ENCODE measurements at places on chromosomes 6 and 20. TPM values are rescaled to one million over a fixed set of nuclear protein-coding genes. Genes with fewer than 3 reads are reported as not detected.

- peak; percentile 64 for DNase-seq
Observed at GRCh38 chr20:63697868-63698545, 1.6 kb downstream of the TNFRSF6B start.

The FGD2 gene
- not detected for total RNA-seq

GRCh38 chr20:1813101-1813529 is 82.1 kb upstream of the SIRPA start:
- peak; percentile 84 for DNase-seq

DNA sequence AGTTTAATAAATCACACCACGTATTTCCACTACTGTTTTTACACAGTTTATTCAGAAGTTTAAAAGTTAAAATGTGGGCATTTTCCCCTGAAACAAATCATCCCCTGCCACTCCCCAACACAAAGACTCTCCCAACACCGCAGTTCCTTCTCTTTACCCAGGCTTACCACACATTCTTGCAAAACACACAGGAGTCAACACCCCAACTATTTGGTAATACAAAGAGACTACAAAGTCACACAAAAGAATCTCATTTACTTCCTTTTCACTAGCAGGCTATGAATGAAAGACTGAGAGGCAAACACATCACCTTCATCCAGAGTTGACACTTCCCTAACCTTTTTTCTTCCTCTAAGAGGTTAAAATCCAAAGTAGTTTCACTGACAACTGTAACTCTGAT is 51.1 kb downstream of the KCTD20 start:
- DNase-seq, result no peak

The PRPH2 gene
- not detected for total RNA-seq
